ENCODE measurements at places on chromosomes 13 and 19.
A peak's percentile ranks its signal among the peaks of the same experiment; 100 is the strongest.

GRCh38 chr19:11657307-11657706, 60.0 kb downstream of the ZNF627 start:
- DNase-seq, result no peak

- no peak for DNase-seq
Measured at GRCh38 chr19:31154021-31154420, 195.2 kb downstream of the TSHZ3 start.

DNA sequence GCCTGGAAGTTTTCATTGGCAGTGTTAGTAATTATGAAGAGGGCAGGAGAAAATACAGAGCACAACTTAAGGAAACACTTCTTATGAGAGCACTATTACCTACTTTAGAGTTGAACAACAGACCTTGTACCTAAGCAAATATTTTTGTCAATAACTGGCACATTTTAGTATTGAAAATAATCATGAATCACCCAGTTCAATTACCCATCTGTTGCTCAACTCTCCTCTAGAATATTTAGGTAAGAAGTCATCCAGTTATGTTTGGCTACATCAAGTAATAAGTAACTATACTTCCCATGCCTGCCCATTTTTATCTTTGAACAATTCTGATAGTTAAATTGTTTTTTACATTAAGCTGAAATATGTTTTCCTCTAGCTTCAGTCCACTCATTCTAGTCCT, 893.4 kb downstream of the DIAPH3 start:
- no peak for DNase-seq

GRCh38 chr19:16886305-16886880, 2.4 kb upstream of the F2RL3 start:
- DNase-seq, result no peak

- no peak for DNase-seq
Measured at GRCh38 chr13:112725346-112726015, 35.6 kb downstream of the ATP11A start.

- DNase-seq, result no peak
Measured at GRCh38 chr13:30792285-30793000, 57.1 kb downstream of the ALOX5AP start.

- no peak for DNase-seq
Measured at GRCh38 chr13:43269037-43269481, 245.7 kb downstream of the DNAJC15 start.

DNA sequence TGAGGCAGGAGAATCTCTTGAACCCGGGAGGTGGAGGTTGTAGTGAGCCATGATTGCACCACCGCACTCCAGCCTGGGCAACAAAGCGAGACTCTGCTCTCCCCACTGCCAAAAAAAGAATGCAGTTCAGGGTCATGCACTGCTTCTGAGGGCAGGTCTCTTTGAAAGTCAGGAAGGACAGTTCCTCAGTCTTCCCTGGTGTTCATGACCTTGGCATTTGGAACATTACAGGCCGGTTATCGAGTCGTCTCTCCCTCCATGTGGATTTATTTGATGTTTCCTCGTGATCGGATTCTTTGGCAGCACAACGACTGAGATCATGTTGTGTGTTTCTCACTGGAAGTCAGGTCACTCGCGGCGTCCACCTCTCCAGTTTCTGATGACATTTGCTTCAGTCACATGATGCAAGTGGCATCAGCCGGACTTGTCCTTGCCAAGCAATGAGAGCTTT, 17.2 kb downstream of the FGF21 start:
- no peak for DNase-seq

DNA sequence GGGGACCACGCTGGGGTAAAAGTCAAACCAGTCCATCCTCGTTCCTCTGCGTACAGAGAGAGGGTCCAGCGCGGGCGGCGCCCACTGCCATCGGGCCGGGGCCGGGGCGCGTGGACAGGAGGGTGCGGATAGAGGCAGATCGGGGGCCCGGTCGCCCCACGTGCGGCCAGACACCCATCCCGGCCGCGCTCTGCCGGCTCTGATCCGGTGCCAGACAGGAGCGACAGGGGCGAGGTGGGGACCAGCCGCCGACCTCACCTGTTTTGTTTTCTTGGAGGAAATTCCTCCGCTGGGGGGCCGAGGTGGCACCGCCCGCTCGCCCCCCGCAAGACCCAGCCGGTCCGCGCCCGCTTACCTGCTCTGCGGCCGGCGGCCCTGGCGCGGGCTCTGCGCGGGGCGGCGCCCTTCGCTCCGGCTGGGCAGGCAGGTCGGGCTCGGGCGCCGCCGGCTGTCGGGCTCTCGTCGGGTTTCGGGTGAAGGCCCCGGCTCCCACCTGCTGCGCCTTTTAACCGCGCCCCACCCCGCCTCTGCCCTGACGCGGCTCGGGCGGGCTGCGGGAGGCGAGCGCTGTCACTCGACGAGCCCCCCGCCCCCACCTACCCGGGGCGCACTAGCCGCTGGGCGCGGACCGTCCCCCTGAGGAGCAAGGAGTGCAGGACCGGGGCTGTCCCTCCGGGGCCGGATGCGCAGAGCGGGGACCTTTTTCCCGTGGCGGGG, at the start of gene GJB6:
Gene GJB6, minus strand, starts transcription at position 481 of the 717 bp plus-strand sequence. CDS start 8,839 bp downstream, outside the sequence.
- DNase-seq, result no peak

DNA sequence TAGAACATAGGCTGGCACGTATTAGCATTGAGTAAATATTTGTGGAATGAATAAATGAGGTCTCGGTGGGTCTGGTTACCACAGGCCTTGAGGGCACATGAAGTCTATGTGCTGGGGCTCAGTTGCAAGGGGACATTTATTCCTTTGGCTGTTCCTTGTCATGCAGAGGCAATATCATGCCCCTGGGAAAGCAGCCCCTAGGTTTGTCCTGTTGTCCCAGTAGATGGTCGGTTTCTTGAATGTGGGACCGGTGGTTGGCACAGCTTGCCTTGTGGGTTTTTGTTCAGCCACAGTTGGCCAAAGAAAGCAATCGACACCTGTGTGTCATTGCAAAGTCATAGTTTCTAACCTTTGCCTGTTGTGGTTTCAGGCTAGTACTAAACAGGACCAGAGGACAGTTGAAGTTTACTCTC, 24.7 kb upstream of the GPR183 start:
- DNase-seq, result no peak

DNA sequence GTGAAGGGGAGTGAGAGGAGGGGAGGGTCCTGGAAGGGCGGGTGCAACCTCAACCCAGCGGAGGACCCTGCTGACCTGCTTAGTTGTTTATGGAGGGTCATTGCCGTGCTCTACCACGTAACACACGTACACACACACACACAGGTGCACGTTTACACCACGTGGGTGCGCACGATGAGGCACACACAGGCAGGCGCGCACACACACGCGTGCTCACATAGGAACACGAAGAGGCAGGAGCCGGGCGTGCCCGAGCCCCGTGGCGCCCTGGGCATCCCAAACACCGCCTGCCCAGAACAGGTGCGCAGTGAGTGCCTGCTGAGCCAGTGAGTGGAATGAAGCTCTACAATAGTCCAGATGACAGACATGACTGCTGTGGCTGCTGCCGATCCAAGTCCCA, 11.2 kb upstream of the MADCAM1 start:
- DNase-seq, result no peak

- DNase-seq, result no peak
Measured at GRCh38 chr19:54449701-54450069, 686 bp downstream of the LENG8 start.

DNA sequence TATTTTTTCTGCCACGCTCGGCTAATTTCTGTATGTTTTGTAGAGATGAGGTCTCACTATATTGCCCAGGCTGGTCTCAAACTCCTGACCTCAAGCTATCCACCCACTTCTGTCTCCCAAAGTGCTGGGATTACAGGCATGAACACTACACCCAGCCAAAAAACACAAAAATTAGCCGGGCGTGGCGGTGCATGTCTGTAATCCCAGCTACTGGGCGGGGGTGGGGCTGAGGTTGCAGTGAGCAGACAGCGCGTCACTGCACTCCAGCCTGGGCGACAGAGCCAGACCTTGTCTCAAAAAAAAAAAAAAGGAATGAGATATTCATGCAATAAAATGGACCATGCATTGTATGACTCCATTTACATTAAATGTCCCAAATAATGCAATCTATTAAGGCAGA, 32.2 kb downstream of the VASP start:
- no peak for DNase-seq

- no peak for DNase-seq
Measured at GRCh38 chr19:48512504-48513288, 1.1 kb upstream of the LMTK3 start.

GRCh38 chr13:61294467-61295191, 121.0 kb downstream of the PCDH20 start:
- DNase-seq, result no peak

DNA sequence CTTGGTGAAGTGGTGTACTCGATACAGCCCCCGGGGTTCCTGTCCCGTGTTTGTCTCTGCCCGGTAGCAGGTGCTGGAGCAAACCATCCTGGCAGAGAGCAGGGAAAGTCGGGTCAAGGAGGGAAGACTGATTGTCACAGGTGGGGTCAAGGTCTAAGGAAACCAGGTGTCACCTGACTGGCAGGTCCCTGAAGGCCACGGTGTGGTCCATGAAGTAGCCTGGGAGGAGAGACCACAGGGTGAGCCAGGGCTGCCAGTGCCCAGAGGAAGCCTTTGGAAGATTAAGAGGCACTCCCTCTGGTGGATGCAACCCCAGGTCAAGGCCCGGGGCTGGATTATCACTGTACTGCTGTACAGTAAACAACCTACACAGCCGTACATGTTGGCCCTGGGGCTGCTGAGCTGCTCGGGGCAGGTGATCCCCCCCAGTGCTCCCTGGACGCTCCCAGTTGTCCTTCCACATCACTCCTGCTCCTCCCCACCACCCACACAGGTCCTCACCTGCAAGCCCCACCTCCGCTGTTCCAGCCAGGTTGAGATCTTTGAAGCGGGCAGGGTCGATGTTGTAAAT, 6.0 kb upstream of the CCER2 start:
- no peak for DNase-seq

DNA sequence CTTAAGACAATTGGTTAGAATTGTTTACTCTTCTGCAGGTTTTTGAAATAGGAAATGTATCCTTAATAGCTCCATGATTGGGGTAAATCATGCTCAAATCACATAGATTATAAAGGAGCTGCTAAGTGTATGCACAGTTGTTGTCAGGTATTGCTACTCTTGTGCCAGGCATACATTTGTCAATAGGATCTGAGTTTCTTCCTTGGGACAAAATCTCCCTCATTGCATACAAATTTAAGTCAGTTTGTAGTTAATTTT, 109.3 kb upstream of the MLNR start:
- DNase-seq, result no peak

DNA sequence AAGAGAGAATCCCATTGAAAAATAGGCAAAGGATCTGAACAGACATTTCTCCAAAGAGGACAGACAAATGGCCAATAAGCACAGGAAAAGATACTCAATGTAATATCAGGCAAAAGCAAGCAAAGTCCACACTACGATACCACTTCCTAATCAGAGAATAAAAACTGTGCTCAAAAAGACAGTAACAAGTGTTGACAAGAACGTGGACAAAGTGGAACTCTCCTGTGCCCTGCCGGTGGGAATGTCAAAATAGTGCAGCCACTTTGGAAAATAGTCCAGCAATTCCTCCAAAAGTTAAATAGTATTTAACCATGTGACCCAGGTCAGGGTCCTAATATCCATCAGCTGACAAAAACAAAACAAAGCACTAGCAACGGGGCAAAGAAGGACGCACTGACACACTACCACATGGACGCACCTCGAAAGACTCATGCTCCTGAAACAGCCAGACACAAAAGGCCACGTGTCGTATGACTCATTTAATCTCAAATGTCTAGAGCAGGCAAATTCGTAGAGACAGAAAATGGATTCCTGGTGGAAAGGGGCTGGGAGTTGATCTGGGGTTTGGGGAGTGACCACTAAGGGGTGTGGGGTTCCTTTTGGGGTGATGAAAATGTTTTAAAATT, 5.2 kb downstream of the MIER2 start:
- DNase-seq, result peak; percentile 12

- no peak for DNase-seq
Measured at GRCh38 chr13:28528848-28529247, 33.9 kb upstream of the FLT1 start.

GRCh38 chr13:111398196-111398595, 77.8 kb downstream of the TEX29 start:
- peak; percentile 73 for DNase-seq

DNA sequence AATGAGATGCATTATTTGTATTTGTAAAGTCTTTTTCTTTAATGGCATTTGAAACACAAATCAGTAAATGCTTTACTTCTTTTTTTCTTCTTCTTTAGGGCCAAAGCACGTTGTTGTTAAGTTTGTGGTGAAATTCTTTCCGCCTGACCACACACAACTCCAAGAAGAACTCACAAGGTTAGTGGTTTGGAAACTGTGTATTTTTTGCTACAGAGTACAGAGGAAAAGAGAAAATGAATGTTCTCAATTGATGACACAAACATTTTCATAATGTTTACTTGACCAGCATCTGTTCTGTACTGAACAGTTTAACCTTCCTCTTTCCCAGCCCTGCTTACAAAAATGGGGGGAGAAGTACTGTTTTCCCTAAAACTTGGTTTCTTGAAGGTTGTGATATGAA, 190.9 kb upstream of the RNF113B start:
- DNase-seq, result no peak

- no peak for DNase-seq
Measured at GRCh38 chr19:18311502-18312091, 11.3 kb downstream of the LSM4 start.

- no peak for DNase-seq
Measured at GRCh38 chr19:17104679-17105078, 29.1 kb downstream of the MYO9B start.

- DNase-seq, result no peak
Measured at GRCh38 chr13:109719962-109720646, 66.3 kb downstream of the IRS2 start.

DNA sequence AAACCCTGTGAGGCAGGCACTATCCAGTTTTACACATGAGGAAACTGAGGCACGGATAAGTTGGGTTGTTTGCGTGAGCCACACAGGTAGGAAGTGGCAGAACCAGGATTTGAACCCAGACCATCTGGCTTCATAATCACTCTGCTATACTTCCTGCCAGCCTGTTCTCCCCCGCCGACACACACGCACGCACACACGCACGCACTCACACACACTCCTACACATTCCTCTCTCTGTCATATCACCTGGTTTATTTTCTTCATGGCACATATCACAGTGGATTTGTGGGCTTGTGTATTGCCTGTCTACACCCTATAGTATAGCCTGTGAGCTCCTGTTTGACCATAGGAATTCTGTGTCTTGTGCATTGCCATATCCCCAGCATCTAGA, 140.0 kb downstream of the SIPA1L3 start:
- DNase-seq, result no peak

DNA sequence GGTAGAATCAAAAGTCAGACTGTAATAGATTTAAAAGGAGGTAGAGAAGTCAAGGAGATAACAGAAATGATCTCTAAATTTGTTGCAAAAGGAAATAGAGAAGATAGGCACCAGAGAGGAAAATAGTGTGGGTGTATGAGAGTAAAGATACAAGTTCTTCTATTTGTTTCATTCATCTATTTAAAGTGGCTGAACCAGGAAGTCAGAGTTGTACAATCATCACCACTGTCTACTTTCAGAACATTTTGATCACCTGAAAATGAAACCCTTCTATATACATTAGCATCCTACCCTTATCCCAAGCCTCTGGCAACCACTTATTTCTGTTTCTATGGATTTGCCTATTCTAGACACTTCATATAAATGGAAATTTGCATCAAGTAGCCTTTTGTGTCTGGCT, 36.7 kb downstream of the INTS6 start:
- no peak for DNase-seq

- DNase-seq, result no peak
Measured at GRCh38 chr13:76556627-76557026, 329.6 kb downstream of the KCTD12 start.

GRCh38 chr19:31110336-31110735, 238.9 kb downstream of the TSHZ3 start:
- DNase-seq, result no peak

Data from mesenteric fat pad (tissue), 1 donor.